LHCN-M2 (cell line): ENCODE measurements at places on chromosomes 3 and 15.

- no peak for DNase-seq
Observed at GRCh38 chr3:117842086-117842485, 1132.5 kb downstream of the TUSC7 start.

DNA sequence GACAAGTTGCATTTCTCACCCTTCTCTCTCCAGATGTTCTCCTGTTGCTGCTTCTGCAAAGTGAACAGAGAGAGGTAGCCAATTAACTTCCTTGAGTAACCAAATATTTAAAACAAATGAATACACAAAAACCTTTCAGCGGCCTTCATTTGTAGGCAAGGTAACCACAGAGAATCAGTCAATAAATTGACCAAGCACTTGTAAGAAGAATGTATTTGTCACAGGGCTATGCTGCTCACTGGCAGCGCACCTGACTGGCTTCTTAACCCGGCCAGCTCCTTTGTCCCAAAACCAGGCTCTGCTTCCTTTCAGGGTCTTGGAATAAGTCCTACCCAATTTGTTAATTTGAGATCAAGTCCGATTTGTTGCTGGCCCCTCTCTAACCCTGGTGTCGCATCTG, 43.5 kb upstream of the STXBP5L start:
- DNase-seq = no peak

- no peak for DNase-seq
Observed at GRCh38 chr3:144552346-144553057, 580.9 kb downstream of the DIPK2A start.

- DNase-seq = no peak
Observed at GRCh38 chr3:174973465-174973864, 114.3 kb downstream of the NAALADL2 start.

DNA sequence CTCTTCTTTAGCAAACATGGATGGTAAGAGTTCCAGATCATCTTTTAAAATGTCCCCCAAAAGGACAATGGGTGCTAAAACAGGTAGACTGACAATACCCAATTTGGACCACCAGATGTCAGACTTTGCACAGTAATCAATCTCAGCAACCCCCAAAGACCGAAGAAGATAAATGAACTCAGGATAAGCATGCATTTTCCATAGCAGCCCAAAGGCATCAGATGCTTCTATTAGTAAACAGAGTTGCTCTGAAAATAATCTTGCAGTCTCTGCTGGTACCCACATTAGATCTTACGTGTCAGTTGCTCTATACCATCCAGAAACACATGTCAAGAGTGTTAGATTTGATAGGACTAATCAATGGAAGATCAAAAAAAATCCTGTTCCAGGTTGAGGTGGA, 20.6 kb downstream of the MYH15 start:
- DNase-seq = peak; percentile 59

- DNase-seq = no peak
Observed at GRCh38 chr3:141992512-141992911, 116.1 kb downstream of the ATP1B3 start.

DNA sequence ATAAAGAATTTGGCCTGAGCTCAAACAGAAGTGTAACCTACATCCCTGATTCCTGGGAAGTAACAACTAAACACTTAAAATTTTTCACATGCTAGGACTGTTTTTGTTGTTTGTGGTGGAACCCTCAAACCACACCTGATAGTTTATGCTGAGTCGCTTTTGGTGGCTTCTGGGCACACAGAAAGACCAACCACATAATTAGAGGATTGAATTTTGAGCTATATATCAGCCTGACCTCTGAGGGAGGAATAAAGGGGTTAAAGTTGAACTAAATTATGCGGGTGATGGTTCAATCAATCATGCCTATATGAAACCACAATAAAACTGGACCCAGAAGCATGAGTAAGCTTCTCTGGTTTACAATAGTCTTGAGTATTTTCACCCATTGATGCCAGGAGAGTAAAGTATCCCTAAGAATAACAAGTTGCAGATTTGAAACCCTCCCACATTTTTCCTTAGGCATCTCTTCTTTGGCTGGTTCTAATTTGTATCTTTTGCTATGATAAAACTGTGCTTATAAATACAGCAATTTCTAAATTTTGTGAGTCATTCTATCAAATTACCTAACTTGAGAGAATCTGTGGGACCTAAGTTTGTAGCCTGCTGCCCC, 1304.5 kb upstream of the GBE1 start:
- DNase-seq = no peak

- DNase-seq = no peak
Observed at GRCh38 chr3:139897759-139898158, 37.2 kb upstream of the CLSTN2 start.

DNA sequence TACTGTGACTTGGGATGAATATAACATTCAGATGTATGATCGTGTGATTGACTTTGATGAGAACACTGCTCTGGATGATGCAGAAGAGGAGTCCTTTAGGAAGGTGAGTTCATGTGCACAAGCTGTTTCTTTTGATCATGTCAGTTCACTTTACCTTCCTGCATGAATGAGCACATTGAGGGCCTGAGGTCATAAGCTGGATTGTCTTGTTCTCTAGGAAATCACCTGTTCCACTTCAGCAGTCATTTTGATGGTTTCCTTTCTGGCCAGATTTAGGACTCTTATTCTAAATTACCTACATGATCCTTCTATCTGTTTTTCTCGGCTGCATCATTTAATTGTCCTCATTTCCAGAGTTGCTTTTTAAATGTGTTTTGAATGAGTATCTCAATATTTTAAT, 4.1 kb downstream of the RCN2 start:
- no peak for DNase-seq

DNA sequence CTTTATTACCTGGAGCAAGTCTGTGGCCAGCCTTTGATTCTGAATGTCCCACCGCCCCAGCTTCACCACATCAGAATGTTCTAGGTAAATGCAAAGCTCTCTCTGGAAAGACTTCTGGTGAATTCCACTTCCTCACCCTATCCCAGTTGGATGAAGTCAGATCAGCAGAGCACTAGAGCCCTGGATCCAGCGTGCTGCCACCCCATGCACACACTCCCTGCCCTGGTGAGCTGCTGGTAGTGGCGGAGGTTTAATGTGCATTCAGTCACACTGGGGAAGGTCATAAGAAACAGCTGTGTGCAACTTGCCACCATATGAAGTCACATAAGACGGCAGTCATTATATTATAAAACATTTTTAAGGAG, 16.3 kb upstream of the SLC41A3 start:
- DNase-seq = no peak

DNA sequence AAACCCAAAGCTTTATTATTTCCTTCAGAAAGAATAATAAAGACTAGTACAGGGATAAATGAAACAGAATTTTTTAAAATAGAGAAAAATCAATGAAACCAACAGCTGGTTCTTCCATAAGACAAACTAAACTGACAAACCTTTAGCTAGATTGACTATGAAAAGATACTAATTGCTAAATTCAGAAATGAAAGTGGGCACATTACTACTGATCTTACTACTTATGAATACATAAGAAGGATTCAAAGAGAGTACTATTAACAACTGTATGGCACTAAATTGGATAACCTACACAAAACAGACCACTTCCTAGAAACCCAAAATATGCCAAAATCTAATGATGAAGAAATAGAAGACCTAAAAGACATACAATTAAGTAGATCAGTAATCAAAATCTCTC, 278.2 kb downstream of the ISL2 start:
- no peak for DNase-seq

DNA sequence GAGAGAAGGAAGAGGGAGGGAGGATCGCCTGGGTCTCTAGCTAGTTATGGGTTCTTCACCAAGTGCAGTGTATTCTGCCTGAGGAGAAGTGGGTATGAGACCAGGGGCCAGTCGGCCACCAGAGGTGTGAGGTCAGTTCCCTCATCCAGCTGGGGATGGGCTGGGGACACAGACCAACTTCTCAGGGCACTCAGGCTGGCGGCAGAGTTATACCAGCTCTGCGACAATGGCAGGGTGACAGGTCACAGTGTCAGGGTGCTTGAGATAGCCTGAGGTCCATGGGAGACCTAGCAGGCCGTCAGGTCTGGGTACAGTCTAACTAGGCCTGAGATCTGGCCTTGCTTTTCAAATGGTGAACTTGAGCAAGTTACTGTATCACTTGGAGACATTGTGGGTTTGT, 31.4 kb upstream of the PLXNA1 start:
- no peak for DNase-seq

- DNase-seq = no peak
Observed at GRCh38 chr15:87942316-87942715, 314.2 kb downstream of the NTRK3 start.

GRCh38 chr15:93451822-93452221, 362.8 kb upstream of the RGMA start:
- DNase-seq = no peak

- DNase-seq = no peak
Observed at GRCh38 chr3:141065841-141066805, 15.0 kb downstream of the SPSB4 start.

DNA sequence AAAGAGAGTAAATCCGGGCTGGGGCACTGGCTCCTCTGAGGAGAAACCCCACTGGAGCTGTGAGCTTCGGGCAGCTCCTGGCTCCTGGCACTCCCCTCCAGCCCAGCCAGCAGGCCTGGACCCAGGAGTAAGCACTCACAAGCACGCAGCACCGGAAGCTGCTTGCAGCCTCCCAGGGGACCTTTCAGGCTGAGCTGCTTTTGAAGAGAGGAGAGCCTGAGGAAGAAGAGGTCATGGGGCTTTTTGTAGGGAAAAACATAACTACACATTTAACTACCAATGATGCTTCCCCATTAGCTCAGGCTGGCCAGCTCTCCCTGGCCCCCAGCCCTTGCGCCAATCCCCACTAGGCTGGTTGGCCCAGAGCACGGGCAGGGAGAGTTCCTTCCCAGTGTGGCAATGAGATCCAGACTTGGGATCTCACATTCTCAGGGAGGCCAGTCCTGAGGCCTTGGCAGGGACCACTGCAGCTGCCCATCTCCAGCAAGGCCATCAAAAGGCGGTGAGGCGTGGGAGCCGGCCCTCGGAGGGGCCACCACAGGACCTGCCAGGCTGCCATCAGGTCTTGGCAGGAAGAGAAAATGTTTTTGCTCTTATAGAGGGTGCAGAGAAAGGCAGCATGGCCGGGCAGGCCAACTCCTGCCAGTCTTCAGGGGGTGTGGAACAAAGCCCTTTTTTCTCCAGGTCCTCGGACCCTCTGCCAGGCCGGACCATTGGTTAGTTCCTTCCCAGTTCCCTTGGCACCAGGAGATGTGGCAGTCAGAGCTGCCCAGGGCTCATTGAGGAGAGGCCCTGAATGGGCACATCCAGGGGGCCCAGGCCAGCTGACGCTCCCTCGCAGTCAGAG, 41.5 kb upstream of the MFGE8 start:
- DNase-seq = no peak

GRCh38 chr3:27201492-27201891, 167.7 kb downstream of the NEK10 start:
- no peak for DNase-seq

DNA sequence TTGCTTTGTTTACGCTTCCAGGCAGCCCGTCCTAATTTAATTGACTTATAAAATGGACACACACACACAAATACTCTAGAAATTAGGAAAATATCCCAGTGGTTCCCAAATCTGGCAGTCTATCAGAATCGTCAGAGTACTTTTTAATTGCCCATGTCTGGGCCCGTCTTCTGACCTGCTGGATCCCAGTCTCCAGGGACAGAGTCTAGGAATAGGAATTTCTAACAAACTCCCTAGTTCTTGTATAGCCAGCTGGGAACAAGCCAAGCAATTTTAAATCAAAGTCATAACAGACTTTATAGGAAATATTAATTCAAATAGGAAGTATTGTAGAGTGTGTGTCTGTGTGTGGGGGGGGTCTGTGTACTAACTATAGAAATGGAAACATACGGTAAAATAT, 33.4 kb downstream of the LDHAL6B start:
- no peak for DNase-seq

GRCh38 chr3:151305775-151306151, 10.9 kb downstream of the GPR87 start:
- DNase-seq = no peak

- no peak for DNase-seq
Observed at GRCh38 chr15:67228286-67228685, 26.2 kb downstream of the AAGAB start.

DNA sequence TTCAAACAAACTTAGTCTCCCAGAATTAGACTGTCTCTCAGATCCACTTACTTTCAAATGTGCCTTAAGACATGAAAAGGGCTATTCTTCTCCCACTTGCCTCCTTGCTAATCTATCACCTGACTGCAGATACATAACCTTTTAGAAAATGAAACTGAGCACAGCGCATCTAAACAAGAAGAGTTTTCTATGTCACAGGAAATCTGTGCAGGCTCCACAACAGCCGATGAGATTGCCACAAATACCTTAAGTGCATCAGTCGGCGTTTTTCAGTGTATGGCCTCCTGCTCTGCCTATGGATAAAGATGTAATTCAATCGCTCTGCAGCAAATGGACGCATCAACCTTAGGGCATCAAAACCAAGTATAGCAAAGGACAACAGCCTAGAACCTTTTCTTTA, 544.2 kb downstream of the FOXP1 start:
- DNase-seq = no peak

DNA sequence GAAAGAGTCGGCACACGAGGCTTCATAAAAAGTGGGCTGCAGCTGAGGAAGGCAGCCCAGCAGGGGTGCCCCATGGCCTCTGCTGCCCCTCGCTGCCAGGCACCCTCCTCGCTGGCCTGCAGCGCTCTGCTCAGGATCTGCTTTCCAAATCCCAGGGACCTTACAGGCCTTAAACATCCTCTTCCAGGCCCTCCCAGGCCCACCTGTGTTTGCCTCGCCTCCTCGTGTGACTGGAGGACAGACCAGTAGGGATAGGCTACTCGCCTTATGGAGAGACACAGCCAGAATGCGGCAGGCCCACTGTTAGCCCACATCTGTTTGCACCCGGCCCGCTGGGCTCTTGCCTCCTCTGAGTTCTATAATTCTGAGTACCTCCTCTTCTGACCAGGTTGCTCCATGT, 124.5 kb upstream of the PLXNA1 start:
- DNase-seq = no peak
